ENCODE measurements at places on chromosomes 13 and 19. TPM values are rescaled to one million over a fixed set of nuclear protein-coding genes. Genes with fewer than 3 reads are reported as not detected.

- DNase-seq: no peak
Observed at GRCh38 chr19:51075998-51076397, 6.7 kb downstream of the KLK14 start.

- no peak for DNase-seq
Observed at GRCh38 chr13:20405691-20406090, 120.0 kb downstream of the CRYL1 start.

- DNase-seq: peak; percentile 9
Observed at GRCh38 chr19:34365463-34366401, 736 bp downstream of the GPI start.

- no peak for DNase-seq
Observed at GRCh38 chr13:43688227-43688907, 98.4 kb downstream of the ENOX1 start.

DNA sequence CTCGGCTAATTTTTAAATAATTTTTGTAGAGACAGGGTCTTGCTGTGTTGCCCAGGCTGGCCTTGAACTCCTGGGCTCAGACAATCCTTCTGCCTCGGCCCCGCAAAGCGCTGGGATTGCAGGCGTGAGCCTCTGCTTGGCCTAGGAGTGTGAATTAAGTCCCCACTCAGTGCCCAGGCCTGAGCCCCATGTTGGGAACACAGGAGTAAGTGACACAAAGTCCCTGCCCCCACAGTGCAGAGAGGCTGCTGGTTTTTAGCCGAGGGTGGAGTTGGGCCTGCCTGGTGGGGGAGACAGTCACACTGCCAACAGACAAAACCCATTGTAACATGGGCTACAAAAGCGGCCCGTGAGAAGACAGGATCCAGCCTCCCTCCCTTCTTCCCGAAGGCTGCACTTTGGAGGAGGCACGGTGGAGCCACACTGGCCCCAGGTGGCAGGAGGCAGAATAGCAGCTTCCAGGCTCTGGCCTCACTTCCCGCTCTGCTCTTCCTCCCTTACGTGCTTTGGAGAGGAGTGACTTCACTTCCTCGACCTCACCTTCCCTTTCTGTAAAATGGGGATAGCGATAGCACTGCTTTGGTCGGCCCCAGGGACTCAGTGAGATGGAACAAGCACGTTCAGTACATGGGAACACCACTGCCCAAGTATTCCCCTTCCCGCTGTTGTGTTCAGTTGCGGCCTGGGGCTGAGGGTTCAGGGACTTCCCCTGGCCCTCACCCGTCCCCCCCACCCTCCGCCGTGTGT is 15.2 kb upstream of the EHD2 start:
- peak; percentile 68 for DNase-seq

- DNase-seq: no peak
Observed at GRCh38 chr19:11324079-11324661, 15.3 kb downstream of the RAB3D start.

Gene FCGBP
- total RNA-seq: 1.0 TPM

DNA sequence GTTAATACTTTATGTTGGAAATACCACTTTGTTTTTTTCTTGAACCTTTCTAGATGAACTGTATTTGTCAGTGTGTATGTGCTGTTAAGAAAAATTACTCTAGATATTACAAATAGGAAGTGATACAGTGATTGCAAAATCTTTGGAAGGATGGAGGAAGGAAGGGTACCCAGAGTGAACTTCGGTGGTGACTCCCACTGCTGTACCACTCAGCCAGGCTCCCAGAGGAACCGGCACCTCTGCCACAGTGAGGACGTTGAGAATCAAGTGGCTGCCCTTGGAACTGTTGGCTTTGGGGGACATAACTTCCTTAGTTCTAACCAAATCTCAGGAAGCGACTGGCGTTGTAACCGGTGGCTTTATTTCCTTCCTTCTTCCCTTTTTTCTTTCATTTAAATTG is 184.7 kb downstream of the PCCA start:
- no peak for DNase-seq

Gene KLK14
- total RNA-seq: 0.75 TPM

DNA sequence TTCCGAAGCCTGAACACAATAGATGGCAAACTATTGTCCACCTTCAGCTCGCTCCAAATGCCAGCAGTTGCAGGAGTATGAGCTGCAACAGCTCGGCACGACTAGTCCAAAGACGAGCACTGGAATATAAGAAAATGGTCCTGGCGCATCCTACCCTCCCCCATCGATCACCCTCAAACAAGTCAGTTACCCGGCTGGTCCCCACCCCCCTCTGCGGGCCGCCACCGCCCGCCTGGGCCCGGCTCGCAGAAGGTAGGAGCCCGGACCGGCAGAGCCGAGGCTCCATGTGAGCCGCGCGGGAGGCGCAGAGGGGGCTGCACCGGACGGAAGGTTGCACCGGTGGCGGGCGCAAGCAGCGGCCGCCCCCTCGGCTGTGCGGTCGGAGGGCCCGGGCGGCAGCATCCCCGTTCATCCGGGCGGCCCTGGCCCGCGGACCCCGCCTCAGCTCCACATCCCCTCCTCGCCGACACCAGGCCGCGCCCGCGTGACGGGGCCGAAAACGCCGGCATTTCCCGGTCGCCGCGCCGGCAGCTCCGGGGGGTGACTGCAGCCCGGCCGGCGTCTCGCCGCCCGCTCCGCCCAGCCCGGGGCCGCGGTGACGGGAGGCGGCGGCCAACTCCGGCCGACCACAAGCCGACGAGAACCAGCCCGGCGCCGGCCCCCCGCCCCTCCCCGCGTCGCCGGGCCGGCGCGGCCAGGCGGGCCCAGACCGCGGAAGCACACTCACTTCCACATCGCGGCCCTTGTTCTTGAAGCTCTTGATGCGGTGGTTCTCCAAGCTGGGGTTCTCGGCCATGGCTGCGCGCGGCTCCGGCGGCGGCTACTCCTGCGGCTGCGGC is 552 bp downstream of the KPNA3 start:
- DNase-seq: peak; percentile 43

DNA sequence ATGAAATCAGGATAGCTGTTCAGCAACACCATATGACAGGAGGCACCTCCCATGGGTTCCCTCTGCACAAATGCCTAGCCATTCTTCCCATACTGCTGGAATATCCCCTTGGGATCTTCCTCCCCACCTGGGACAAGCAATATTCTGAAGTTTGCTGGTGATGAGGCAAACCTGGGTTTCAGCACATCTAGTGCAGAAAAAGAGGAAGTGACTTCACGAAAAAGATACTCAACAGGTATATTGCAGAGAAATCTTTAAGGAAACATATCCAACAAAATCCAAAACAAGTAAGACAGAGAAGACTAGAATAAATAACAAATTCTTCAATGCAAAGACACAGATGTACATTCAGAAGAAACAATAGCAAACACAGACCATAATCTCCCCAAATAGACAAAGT is 1497.0 kb downstream of the PCDH9 start:
- no peak for DNase-seq

- no peak for DNase-seq
Observed at GRCh38 chr13:59776924-59777690, 386.6 kb downstream of the DIAPH3 start.

DNA sequence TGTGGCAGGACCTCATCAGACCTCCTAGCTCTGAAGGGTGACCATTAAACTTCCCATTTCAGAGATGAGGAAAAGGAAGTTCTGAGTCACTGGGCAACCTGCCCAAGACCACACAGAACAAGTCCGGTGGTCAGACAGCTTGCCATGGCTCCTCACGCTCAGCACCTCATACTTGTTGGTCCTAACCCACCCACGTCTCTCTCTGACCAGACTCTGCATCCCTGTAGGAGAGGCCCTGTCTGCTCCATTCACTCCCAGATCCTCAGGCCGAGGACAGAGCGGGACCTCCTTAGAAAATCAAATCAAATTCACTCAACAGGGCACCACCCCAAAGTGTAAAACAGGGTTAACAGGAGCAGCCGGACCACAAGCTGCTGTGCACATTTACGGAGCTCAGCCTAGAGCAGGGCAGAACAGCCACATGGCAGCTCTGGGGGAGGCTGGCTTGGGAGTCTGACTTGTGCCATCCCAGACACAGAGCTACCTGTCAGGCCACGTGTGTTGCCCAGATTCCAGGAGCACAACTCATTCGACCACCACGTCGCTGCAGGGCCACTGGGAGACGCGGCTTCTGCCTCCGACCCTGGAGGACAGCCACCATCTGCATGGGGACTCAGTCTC is 1.7 kb downstream of the MIER2 start:
- DNase-seq: no peak

Gene IRS2
- total RNA-seq: 7.0 TPM

GRCh38 chr19:54530866-54531265 is 28.2 kb downstream of the LAIR2 start:
- no peak for DNase-seq

DNA sequence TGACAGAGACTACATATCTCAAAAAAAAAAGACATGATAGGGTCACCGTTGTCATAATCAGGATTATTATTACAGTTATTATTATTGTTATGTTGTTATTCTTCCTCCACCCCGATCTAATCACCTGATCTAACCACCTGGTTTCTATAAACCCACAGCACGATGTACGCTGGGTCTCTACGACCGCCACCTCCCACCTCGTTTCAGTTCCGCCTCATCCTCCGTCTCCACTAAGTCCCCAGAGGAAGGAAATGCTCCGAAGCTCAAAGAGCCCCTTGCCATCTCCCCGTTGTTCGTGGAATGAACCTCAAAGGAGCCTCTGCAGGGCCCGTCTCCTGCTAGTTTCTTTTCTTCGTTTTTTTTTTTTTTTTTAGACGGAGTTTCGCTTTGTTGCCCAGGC is 15.9 kb upstream of the MEIS3 start:
- DNase-seq: no peak

DNA sequence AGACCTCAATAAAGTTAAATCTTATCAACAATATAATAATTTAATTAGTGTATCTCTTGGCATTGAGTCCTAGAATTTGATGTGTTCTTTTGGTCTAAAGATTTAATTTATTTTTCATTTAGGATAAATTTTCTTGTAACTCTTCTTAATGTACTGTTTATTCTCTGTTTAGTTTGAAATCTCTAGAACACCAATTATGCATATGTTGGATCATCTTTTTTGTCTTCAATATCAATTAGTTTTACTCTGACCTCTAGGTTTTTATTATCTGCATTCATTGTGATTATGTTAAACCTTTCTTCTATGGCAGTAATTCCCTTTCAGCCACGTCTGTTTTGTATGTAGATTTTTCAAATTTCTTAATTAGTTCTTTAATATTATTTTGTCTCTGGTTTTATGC is 93.8 kb upstream of the ARHGEF7 start:
- no peak for DNase-seq

GRCh38 chr19:32498648-32499200 is 82.3 kb upstream of the PDCD5 start:
- DNase-seq: no peak

DNA sequence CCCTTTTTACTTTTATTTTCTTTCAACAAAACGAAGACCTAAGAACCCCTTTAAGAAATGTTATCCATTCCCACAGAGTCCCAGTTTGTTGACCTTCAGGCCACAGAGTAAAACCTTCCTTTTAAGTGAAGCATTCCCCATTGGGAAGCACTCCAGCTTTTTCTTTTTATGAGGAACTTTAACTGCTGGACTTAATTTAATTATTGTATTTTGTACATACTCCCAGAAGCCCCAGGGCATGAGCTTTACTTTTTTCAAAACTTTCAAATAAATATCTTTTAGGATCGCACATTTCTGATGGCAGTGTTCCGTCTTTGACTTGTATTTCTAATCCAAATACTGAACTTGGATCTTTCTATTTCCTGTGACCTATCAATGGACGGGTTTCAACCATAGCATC is 68.9 kb downstream of the ZIC5 start:
- DNase-seq: no peak

Gene RFC3
- total RNA-seq: 54.2 TPM

DNA sequence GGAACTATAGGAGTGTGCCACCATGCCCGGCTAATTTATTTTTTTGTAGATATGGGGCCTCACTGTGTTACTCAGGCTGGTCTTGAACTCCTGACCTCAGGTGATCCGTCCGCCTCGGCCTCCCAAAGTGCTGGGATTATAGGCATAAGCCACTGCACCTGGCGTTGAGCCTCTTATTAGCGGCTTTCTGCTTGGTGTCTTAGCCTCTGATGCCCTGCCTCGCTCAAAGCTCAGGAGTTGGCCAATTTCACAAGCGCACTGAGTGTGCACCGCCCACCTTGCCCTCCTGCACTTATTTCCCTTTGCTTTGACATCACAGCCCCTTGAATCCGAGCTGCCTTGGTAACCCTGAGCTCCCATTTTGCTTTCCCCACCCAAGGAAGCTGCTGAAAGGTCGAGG is 10.1 kb downstream of the YIPF2 start:
- DNase-seq: no peak

DNA sequence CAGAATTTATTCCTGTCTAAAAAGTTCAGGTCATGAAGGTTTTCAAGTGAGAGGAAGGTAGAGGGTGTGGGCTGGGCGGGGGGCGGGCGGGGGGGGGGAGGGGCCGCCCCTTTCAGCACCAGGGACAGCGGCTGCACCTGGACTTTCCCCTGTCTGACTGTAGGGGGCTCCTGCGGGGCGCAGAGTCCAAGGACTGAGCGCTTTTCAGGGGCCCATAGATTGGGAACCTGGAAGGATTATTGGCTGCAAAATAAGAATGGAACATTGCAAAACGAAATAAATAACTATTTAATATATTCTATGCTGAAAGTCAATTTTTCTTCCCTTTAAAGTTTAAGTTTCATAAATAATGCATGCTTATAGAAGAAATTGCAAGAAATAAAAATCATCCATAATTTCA is 8.9 kb upstream of the CYP4F3 start:
- no peak for DNase-seq

DNA sequence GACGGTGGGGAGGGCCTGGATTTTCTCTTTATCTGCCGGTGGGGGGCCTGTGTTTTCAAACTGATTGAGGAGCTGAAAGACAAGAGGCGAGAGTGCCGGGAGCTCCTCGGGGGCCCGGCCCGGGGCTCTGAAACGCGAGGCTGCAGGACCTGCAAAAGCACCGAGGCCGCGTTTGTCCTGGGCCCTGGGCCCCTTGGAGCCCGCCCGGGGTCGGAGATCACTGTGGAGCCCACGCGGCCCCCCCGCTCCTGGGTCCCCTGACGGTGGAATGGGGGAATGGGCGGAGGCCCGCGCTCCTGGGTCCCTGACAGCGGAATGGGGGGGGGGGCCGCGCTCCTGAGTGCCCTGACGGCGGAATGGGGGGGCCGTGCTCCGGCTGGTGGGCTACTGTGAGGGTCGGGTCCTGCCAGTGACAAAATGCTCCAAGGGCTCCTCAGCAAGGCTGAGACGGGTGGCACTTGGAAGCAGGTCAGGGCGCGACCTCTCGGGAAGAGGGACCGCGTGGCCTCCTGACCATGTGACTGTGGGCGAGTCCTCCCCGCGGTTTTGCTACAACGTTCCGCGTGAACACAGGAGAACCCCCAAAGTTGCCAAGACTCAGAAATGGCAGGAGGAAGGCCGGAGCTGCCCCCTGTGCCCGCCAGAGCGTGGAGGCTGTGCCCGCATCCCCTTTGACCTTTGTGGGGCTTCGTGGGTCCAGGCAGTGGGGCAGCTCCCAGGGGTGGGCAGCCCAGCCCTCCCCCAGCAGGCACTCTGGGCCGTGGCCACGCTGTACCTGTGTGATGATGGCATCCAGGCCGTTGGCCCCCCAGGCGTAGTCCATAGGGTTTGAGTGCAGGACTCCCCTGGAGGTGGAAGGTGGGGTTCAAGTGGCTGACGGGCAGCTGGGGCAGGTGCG is 9.5 kb downstream of the FGF22 start:
- DNase-seq: no peak
